Myocyte (in vitro differentiated cells): ENCODE measurements at places on chromosomes 6 and 20.

- no peak for DNase-seq
These were observed 42.7 kb downstream of the IRAK1BP1 start for GRCh38 chr6:78910010-78910409.

- no peak for DNase-seq
These were observed 366.3 kb downstream of the CDKAL1 start for GRCh38 chr6:20900389-20901160.

DNA sequence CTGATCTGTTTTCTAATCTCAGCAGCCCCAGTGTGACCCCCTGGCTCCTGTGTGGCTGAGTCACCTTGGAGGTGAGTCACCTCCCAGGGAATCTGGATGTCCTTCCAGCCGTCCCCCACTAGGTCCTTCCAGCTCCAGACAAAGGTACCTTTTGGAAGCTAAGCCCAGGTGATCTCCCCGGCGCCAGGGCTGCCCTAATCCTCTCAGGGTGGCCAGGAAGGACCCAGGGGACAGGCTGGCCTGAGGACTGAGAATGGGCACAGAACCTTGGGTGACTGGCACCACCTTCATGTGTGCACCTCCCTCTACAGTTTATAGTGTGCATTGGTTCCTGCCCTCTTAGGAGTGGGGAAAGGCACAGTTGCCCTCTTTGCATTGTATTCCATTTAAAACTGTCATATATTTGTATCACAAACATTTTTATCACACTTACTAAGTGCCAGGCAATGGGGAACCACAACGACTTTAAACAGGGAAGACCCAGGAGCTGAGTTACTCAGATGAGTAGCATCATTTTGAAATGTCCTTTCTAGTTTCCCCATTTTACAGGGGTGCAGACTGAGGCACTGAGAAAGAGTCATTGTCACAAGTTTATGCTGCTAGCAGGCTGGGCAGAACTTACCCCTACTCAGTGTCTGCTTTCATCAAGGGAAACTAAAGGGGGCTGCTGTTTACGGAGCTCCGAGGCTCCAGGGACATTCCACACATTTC, 2.6 kb upstream of the BPIFB4 start:
- DNase-seq: no peak

- DNase-seq: no peak
These were observed 123.1 kb downstream of the PLEKHG1 start for GRCh38 chr6:150722614-150723344.

DNA sequence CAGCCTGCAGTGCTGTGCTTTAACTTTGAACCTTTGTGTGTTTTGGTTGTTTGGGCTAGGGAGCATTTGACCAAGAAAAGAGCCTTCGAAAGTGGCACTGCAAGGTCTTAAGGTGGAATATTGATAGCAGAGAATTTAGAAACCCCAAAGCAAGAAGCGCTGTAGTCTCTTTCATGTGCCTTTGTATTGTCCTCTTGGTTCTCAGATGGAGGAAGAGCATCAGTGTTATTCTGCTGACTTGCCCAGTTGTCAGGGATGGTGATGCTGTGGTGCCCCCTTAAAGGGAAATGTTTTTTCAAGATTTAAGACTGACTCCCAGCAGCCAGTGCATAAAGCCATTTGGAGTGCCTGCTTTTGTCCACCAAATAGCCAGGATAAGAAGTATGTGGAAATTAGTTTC, 102.7 kb upstream of the INSM1 start:
- no peak for DNase-seq

GRCh38 chr6:169499848-169500247, 202.0 kb downstream of the WDR27 start:
- DNase-seq: no peak

- DNase-seq: no peak
These were observed 1361.8 kb upstream of the CITED2 start for GRCh38 chr6:140736231-140736630.

DNA sequence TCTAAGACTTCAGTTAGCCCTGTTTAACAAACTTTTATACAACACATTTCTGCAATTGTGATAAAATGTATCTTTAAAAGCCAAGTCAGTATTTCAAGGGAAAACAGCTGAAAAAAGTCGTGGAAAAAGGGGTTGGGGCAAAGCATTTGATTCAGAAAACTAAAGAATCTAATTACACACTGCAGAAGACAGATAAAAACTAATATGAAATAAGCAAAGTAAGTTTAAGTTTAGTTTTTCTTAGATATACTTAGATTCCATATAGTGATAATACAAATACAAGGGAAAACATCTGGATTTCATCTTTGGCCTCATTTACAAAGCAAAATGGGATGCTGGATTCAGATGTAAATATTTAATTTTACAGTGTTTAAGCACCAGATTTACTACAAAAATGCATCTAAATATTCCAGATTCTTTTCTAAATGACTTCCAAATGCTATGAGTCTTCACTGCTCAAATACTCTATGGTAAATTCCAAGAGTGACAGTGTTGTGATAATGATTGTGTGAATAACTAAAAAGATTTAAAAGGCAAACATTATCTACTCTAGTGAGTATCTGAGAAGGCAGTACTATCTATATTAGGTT, 1.5 kb upstream of the ADNP start:
- no peak for DNase-seq

DNA sequence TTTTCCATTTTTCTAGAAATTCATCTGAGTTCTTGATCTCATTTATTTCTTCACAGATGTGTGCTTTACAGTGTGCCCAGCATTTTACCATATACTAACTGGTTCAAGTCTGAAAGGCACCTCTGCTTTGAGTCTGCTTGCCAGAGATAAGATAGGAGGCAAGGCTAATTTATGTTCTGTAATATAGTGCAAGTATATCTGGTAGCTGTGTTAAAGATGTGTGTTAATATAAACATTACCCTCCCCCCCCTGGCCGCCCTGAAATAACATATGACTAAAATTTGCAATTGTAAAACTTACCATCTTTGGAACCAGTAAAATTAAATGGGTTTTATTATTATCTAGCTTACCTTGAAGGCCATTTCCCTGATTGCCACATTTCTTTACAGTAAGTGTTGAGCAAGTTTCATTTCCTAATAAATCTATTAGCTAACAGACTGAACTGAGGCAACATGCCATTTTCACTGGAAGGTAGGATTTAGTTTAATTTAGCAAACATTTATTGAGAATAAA, 2.7 kb downstream of the FBXO9 start:
- DNase-seq: no peak
